Activated CD8-positive, alpha-beta memory T cell treated with anti-CD3 and anti-CD28 coated beads for 1 hour (primary cell): ENCODE measurements at places on chromosomes 7 and 10.

DNA sequence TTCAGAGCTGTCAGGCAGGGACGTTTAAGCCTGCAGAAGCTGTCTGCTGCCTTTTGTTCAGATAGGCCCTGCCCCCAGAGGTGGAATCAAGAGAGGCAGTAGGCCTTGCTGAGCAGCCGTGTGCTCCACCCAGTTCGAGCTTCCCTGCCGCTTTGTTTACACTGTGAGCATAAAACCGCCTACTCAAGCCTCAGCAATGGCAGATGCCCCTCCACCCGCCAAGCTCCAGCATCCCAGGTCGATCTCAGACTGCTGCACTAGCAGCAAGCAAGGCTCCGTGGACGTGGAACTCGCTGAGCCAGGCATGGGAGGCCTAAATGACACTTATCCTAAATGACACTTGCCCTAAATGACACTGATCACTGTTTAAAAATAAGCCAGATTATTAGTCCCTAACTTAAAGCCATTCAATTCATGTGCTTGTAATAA lies 6.8 kb upstream of the ASB15 start:
- no peak for DNase-seq

DNA sequence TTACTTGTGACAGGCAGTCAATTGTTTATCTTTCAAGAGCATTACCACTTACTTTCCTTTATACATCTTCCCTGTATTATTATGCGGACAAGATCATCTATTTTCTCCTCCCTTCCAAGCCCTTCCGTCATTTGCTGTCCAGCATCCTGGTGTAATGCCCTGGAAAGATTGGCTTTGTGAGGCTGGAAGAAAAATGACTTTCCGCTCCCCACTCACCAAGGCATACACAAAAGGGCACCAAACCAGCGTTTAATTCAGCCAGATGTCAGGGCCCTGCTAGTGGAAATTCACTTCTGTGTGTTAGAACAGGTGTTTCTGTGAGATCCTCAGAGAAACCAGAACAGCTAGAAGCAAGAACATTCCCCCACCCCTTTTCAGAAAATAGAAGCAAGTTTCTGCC lies 128.1 kb upstream of the NANOS1 start:
- DNase-seq = no peak

- no peak for DNase-seq
These were observed 133.6 kb downstream of the TMEM26 start for GRCh38 chr10:61319386-61320256.

DNA sequence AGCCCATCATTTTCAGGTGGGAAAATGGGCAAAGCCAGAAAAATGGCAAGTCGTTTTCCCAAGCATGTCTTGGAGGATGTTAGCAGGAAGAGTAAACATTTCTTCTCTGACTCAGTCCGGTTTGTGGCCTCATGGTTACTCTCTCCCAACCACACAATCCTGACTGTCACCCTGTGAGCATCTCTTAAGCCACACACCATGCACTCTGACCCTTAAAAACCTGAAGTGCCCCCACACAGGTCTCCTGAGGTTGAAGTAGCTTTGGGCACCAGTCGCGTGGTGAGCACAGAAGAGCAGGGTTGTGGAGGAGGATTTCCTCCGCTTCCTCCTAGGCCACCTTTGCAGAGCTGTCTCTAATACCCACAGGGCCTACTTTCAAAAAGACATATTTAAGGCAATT lies 387.3 kb upstream of the NPVF start:
- no peak for DNase-seq

DNA sequence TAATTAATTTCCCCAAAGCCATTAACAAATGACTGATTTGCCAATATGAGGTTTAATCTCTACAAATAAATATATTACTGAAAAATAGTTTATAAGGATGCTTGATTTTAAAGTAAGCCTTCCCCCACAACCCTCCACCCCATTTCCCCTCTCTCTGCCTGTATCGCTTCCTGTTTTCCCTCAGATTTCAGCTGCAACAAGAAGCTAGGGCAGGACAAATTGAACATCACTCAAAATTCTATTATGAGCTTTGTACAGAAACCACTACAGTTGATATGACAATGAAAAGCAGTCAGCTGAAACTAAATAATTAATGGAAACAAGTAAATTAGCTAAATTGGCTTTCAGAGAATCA lies 109.0 kb upstream of the SP4 start:
- DNase-seq = no peak

DNA sequence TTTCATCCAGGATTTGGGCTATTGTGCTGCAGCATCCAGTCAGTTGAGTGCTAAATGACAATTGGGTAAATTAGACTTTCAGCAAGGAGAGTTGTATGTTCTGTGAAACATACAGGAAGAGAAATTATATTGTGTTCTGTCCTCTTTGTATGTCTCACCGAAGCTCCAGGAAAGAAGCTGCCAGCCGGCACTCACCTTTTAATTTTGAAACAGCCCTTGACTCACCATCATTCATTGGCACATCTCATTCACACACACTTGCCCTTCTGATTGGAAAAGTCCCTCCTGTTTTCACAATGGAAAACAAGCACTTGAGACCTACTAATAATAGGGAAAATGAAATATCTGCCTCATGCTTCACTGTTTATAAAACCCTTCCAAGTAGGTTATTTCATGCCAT lies 495.6 kb downstream of the RPS24 start:
- DNase-seq = no peak

DNA sequence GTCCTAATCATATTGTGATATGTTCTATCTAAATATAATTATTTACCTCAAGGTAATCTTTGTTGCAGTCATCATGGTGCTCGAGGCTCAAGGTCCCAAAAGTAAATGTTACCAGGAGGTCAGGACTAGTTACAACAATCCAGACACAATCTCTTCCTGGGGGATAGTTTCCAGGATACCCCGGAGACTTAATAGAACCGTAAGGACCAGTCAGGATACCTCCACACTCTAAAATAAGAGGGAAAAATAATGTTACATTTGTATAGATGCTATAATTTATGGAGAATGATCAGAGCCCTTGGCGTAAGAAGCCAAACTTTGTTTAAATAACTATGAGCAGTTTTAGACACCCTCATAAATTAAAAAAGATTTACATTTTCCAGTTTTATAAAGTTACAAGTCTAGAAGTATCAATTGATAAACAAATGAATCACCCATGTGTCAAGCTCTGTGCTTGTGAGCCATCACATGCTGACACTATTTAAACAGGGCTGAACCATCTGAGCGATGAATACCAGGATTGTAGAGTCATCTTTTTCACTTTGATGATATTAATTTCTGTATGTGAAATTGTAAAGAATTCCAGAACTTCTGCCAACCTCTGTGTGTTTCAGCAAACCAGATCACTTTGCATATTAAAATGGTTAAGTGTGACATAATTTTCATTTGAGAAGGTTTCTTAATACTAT lies 41.3 kb downstream of the CUBN start:
- no peak for DNase-seq

- no peak for DNase-seq
These were observed 26.7 kb downstream of the SH3PXD2A start for GRCh38 chr10:103828587-103829197.

GRCh38 chr7:41122256-41122987 lies 580.5 kb downstream of the INHBA start:
- DNase-seq = no peak

DNA sequence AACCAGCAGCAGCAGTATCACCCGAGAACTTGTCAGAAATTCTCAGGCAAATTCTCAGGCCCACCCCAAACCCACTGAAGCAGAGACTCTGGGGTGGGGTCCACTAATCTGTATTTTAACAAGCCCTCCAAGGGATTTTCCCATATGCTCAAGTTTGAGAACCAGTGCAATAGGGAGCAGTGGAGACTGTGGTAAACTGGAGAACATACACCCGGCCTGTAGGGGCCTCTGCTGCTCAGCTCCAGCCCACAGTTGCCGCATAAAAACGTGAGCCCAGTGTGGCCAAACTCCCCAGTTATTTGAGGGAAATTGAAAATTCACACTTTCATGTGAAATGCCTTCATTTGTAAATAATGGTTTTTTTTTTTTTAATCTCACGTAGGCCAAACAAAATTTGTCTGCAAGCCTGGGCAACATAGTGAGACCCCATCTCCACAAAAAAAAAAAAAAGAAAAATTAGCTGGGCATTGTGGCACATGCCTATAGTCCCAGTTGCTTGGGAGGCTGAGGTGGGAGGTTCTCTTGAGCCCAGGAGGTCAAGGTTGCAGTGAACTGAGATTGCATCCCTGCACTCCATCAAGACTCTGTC lies 97.6 kb upstream of the ZMIZ1 start:
- no peak for DNase-seq

DNA sequence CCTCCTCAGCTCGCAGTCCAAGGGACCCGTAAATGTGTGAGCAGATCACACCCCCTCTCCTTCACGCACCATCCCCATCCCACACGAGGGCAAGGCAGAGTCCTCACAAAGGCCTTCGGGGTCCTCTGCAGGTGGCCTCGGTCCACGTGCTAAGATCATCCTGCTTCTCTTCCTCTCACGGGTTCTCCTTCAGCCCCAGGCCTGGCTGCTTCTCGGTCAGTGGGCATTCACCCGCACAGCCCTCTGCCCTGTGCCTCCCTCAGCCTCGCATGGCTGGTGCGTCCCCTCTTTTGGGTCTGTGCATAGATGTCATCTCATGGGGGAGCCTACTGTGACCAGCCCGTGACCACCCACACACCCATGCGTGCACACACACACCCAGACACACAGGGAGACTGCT lies 17.3 kb upstream of the FOXL3 start:
- DNase-seq = no peak

DNA sequence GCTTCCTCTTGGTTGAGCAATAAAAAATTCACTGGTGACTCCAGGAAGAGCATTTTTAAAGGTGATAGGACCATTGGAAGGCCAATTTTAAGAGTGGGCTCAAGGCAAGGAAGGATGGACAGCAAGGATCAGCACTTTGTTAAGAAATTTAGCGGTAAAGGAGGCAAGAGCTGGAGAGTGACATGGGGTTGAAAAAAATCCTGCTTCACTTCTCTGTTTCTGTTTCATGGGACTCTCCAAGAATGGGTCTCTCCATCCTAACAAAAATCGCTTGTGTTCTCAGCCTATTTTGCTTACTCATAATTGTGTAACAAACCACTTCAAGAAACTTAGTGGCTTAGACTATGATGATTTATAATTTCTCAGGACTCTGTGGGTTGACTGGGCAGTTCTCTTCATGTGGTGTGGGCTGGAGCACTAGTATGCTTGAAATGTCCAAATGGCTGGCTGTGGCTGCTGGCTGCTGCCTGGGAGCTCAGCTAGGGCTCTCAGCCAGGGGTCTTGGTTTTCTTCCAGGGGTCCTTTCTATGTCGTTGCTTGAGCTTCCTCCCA lies 59.8 kb upstream of the ZNRF2 start:
- no peak for DNase-seq

DNA sequence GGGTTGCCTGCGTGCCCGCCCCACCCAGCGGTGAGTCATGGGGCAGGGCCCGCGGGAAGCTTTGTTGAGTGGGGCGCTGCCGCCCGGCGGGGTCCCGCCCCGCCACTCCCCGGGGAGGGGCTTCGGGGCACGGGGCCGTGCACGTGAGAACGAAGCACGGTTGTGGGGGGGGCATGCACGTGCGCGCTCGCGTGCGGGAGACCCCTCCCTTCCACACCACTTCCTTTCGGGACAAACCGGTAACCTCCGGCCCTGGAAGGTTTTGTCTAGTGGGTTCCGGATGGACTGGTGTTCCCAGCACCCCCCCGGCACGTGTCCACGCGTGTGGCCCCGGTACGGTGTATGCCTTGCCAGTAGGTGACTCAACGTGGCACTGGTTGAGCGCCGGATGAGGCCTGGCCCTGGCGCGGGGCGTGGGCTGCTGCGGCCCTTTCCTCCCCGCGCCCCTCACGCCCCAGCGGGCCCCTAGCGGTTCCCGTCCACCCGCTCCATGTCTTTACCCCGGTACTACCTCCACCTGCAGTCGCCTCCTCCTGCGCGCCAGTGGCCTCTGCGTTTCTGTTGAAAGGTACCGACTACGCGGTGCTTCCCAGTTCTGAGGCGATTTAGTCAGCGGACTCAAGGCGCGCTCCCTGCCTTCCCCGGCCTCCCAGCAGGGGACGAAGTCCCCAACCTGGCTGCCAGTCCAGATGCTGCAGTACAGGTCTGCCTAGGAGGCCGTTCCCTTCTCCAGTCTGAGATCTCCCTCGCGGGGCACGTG lies 3.1 kb downstream of the ADIRF start:
- peak; percentile 90 for DNase-seq

GRCh38 chr10:43891241-43891640 lies 242.6 kb upstream of the ZNF32 start:
- no peak for DNase-seq

GRCh38 chr10:102783568-102783967 lies 39.8 kb downstream of the WBP1L start:
- no peak for DNase-seq

DNA sequence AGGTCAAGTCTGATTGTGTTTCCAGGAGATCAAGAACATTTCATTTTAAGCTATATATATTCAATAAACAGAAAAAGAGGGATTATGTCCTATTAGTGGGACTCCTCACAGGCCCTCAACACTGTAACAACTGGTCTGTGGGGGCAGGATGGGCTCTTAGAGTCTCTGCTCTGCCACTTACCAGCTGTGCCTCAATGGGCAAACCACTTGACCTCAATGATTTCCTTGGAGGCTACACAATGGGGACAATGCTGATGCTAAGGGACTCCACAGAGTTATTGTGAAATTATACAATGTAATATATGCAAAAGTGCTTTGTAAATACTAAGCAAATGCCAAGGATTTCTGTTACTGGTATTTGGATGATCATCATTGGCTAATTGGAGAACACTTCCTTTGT lies 33.2 kb upstream of the MXI1 start:
- no peak for DNase-seq

DNA sequence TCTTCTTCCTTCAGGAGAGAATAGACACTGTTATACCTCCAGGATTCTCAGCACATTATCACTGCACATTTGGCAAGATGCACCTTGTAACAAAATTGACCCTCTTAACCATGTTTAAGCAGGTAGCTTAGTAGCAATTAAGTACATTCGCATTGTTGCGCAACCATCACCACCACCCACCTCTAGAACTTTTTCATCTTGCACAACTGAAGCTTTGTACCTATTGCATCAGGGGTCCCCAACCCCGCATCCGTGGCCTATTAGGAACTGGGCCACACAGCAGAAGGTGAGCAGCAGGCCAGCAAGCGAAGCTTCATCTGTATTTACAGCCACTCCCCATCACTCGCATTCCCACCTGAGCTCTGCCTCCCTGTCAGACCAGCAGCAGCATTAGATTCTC lies 29.9 kb upstream of the SMURF1 start:
- no peak for DNase-seq

DNA sequence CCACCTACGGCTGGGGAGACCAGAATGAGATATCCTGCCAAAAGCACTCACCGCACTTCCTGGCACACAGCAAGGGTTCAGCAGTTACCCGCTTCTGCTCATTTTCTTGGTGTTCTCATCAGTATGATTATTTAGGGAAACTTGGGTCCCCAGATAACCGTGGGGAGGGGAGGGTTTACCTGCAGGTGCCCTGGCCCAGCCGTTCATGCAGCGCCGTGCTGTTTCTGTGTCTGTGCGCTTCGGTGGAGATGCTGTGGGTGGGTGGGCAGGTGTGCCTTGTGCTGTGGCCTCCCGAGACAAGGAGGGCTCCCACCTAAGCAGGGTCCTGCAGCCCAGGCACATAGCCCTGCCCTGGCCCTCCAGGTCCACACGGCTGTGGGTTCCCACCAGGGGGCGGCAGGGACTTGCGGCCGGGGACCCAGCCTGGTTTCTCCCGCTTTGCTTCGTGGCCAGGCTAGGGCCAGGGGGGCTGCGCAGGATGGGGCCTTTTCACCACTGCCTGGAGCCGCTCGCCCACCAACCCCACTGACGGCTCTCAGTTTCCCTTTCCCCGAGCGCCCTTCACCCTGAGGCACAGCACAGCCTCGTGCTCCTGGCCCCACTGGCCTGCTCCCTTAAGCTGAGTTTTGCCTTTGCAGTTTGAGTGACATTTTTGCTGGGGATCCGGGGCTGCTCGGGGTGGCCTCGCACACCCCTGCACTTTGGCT lies 78.5 kb downstream of the LHPP start:
- peak; percentile 54 for DNase-seq

GRCh38 chr10:128568990-128569945 lies 443.0 kb upstream of the MKI67 start:
- no peak for DNase-seq
